Renal cortical epithelial cell (primary cell): ENCODE measurements at places on chromosomes 2 and 18. TPM values are rescaled to one million over a fixed set of nuclear protein-coding genes. Genes with fewer than 3 reads are reported as not detected.

DNA sequence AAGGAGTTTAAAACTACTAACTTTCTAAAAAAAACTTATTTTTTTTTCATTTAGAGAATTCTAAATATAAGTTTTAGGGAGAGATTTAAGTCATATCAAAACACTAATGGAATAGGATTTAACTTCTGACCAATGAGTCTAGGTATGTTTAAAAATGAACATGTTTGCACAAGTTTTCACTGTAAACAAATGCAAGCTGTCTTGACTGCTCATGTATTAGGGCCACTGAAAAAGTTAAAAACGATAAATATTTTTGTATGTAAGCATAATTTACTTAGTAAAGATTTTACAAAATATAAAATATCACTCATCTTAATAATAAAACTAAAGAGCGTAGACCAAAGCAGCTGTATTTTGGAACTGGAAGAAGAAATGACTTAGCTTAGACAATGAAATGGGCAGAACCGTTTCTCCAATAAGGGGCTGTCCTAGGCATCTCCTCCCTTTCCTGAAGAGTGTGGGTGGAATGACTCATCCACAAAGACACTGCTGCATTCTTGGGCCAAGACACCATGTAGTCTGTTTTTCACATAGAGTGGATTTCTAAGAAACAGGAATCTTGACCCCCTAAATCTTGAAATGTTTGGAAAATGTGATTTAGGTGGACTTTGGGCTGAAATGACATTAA is 118.8 kb downstream of the MEP1B start:
- DNase-seq: peak; percentile 84

The EPG5 gene
- 21.9 and 44.0 TPM in 2 replicates for total RNA-seq

The HOXD8 gene
- 13.4 and 41.9 TPM in 2 replicates for total RNA-seq

The NT5C1B gene
- total RNA-seq: not detected in 2 replicates

GRCh38 chr18:41643427-41643826 is 311.6 kb upstream of the PIK3C3 start:
- no peak for DNase-seq
